ENCODE measurements at places on chromosomes 3 and 15. TPM values are rescaled to one million over a fixed set of nuclear protein-coding genes. Genes with fewer than 3 reads are reported as not detected.

GRCh38 chr3:193240850-193241706, at the start of gene PLAAT1:
PLAAT1 (plus strand) TSS chr3:193241222; CDS start chr3:193255651, 14,429 bp downstream.
- DNase-seq, result no peak

GRCh38 chr3:46902188-46902631, 24.7 kb downstream of the PTH1R start:
- no peak for DNase-seq

TUSC7 gene
- total RNA-seq, result not detected

AGTR1 gene
- not detected for total RNA-seq

LXN gene
- 7.9 TPM for total RNA-seq
